ENCODE measurements at places on chromosomes 6 and 20. TPM values are rescaled to one million over a fixed set of nuclear protein-coding genes. Genes with fewer than 3 reads are reported as not detected.

DNA sequence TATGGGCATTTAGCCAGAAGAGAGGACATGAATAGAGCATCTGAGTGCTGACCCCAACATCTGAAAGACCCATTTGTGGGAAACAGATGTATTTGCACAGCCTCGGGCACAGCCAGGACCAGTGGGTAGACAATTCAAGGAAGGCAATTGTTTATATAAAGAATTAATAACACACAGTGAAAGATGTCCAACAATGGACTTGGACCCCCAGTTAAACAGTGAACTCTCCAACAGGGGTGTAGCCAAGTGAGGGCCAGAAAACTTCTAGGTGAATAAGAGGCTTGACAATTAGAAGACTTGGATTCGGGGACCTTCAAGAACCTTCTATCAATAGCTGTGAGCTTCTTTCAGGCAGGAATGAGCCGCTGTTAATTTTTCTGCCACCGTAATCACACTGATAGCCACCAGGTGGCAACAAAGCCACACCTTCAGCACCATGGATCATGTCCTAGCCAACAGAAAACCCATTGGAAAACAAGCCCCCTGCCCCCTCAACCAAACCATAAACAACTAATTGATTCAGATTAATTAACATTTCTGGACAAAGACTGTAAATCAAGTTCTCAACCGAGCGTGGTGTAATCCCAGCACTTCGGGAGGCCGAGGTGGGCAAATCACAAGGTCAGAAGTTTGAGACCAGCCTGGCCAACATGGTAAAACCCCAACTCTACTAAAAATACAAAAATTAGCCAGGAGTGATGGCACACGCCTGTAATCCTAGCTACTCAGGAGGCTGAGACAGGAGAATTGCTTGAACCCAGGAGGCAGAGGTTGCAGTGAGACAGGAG is 8.8 kb upstream of the SRSF6 start:
- no peak for DNase-seq

- DNase-seq = no peak
These were observed 281.2 kb upstream of the SUPT3H start for GRCh38 chr6:45658958-45659357.

- DNase-seq = no peak
These were observed 8.4 kb downstream of the SF3B5 start for GRCh38 chr6:144086959-144087358.

Gene PHACTR1
- 3.3 TPM for total RNA-seq

DNA sequence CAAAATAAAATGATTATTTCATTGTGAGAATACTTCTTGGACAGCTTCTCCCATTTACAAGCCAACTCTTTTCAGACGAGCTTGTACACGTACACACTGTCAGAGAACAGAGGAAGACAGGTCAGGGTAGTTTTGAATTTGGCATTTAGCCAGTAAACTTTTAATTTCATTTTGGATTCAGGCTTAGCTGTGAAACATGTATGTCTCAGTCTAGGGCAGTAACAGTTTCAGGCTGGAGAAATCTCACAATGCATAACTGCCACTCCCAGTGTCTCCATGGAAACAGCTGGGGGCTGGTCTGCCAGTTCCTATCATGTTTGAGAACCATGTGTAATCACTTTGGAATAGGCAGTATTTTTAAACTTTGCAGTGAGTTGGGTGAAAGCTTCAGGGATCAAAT is 22.0 kb upstream of the QKI start:
- no peak for DNase-seq

DNA sequence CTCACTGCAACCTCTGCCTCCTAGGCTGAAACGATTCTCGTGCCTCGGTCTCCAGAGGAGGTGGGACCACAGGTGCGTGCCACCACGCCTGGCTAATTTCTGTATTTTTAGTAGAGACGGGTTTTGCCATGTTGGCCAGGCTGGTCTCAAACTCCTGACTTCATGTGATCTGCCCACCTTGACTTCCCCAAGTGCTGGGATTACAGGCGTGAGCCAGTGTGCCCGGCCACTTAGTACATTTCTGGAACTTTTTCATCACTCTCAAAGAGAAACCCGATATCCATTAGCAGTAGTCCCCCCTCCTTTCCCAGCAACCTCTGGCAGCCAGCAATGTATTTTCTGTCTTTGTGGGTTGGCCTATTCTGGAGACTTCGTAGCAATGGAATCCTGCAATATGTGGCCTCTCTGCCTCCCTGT is 109.8 kb downstream of the JARID2 start:
- DNase-seq = no peak

Data from HFFc6 (cell line).